NCI-H1105 (cell line): ENCODE measurements at places on chromosomes 7 and 10.

DNA sequence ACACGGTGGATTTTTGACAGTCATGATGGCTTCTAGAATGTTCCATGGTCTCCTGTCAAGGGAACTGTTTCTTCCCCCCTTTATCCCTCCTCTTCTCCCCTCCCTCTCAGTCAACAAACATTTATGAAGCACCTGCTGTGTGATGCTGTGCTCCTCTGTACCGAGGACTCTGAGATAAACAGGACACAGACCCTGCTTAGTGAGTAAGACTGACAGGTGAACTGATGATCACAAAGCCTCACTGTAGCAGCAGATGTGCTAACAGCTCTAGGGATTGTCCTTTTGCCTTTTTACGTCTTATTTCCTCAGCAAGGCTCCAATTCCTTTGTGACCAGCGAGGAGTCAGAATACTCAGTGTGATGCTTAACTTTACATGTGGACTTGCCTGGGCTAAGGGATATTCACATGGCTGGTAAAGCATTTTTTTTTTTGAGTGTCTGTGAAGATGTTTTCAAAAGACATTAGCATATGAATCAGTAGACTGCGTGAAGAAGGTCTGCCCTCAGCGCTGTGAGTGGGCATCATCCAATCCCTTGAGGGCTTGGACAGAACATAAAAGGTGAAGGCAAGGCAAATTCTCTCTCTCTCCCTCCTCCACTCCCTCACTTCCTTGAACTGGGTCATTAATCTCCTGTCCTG, 170.1 kb downstream of the ADRA2A start:
- no peak for DNase-seq

GRCh38 chr7:75937958-75938786, 23.2 kb downstream of the POR start:
- DNase-seq, result no peak

DNA sequence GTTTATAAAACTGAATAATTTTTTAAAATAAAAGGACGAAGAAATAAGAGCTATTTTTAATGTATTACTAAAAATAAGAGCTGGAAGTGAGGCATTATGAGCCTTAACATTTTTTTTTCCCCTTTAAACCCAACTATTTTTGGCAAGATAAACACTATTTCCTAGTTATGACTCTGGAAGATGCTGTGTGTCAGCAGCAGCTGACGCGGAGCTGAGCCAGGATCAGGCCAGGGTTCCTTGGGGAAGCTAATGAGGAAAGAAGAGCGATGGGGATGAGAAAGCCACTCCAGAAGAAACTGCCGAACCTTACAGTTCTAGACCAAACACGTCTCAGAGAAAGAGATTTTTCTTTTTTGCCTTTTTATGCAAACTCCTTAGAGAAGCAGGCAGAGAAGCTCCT, 85.9 kb downstream of the USP6NL start:
- no peak for DNase-seq

GRCh38 chr10:5614155-5614721, 52.2 kb downstream of the ASB13 start:
- DNase-seq, result no peak

GRCh38 chr7:68730194-68730593, 868.1 kb upstream of the AUTS2 start:
- DNase-seq, result peak; percentile 35

GRCh38 chr10:6817770-6818169, 237.7 kb upstream of the PRKCQ start:
- DNase-seq, result no peak

DNA sequence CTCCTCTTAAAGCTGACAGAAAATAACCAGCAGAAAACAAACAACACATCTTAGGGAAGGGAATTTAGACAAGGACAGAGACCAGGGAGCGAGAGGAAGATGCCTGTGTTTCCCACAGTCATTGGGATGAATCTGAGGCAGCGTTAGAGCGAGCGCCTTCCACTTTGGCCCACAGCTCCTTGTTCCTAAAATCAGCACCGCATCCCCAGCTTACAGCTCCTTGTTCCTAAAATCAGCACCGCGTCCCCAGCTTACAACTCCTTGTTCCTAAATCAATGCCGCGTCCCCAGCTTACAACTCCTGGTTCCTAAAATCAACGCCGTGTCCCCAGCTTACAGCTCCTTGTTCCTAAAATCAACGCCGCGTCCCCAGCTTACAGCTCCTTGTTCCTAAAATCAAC, 593.3 kb downstream of the PTPRN2 start:
- DNase-seq, result no peak
